ENCODE measurements at places on chromosomes 16 and 17.

DNA sequence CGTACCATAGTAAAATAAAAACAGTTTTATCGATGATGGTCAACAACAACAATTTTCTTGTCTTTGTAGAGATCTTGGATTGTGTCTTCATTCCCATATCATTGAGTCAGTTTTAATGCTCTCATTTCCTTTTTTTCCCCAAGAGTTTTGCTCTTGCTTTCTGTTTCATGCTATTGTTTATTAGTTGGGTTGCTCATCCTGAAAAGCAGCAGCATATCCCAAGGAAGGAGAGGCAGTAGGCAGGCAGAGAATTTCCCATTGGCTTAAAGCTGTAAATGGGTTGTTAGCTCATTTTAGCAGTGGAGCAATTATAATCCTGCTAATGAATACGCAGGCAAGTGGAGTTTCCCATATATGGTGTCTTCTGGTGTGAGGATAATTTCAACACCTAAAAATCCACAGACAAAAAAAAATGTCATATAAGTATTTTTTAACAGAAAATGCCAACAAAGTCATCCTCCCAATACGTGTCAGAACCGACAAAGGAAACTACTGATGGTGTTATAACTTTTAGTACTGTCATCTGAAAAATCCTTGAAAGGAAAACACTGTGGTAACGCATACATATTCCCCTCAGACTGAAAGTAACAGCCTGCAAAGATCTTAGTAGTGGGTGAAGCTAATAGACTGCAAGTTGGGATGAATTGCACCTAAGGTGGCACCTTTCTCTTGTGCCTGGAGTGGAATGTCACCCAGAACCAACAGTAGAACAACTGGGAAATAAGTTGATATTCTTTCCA, 218.3 kb downstream of the FTO start:
- no peak for DNase-seq

- no peak for DNase-seq
Observed at GRCh38 chr17:6660805-6661463, 9.4 kb downstream of the C17orf100 start.

GRCh38 chr17:57154921-57155320, 69.9 kb downstream of the AKAP1 start:
- DNase-seq = no peak

DNA sequence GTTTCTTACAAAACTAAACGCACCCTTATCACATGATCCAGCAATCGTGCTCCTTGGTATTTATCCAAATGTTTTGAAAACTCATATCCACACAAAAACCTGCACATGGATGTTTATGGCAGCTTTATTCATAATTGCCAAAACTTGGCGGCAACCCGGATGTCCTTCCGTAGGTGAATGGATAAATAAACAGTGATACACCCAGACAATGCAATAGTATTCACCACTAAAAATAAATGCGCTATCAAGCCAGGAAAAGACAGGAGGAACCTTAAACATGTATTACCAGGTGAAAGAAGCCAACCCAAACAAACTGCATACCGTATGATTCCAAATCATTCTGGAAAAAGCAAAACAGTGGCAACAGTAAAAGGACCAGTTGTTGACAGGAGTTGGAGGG, 10.0 kb downstream of the SPATA32 start:
- no peak for DNase-seq

GRCh38 chr17:31608659-31609254, 217.3 kb downstream of the RAB11FIP4 start:
- DNase-seq = no peak

DNA sequence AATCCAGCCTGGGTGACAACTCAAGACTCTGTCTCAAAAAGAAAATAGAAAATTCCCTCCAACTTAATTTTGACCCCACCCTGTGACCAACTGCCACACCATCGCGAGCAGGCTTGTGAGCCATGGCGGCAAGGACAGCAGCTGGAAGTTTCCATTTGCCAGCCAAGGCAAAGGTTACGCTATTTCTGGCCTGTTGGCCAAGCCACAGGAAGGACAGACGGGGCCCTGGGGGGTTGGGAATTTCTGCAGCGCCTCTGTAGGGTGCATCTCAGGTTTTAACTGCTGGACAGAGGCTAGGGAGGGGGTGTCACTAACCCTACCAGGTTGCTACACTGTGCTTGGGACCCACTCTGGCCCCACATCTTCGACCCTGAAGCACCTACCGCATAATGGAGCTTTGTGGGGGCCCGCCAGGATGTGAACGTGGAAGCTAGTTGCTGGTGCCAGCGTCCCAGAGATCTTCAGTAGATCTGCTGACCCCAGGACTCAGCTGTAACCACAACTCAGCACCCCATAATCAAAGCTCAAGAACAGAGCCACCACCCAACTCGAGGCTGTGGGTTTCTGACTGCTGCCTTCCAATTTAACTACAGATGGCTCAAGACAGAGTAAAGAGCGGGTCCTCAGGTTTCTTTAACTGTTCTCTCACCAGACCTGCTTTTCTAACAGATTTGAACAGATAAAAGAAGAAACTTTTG, 10.9 kb downstream of the KIFC3 start:
- DNase-seq = no peak

- DNase-seq = no peak
Observed at GRCh38 chr17:40176754-40177110, 538 bp upstream of the RAPGEFL1 start.

DNA sequence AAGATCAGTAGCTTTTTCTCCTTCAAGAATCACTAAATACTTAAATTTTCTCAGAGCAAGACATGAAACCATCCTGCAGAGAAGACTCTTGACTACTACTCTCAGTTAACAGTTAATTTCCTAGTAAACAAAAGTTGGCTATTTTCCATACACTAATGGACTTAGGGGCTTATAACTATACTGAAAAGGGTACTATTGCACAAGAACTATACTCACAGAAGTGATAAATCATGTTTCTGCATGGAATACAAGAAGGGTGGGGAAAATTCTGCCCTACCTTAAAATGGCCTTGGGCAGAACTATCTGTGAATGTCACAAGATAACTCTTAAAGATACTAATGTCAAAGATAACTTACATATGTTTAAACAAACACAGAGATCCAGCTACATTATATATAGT, 12.5 kb downstream of the ZNF652 start:
- DNase-seq = no peak

GRCh38 chr17:63543822-63544420, 6.4 kb upstream of the DCAF7 start:
- no peak for DNase-seq

DNA sequence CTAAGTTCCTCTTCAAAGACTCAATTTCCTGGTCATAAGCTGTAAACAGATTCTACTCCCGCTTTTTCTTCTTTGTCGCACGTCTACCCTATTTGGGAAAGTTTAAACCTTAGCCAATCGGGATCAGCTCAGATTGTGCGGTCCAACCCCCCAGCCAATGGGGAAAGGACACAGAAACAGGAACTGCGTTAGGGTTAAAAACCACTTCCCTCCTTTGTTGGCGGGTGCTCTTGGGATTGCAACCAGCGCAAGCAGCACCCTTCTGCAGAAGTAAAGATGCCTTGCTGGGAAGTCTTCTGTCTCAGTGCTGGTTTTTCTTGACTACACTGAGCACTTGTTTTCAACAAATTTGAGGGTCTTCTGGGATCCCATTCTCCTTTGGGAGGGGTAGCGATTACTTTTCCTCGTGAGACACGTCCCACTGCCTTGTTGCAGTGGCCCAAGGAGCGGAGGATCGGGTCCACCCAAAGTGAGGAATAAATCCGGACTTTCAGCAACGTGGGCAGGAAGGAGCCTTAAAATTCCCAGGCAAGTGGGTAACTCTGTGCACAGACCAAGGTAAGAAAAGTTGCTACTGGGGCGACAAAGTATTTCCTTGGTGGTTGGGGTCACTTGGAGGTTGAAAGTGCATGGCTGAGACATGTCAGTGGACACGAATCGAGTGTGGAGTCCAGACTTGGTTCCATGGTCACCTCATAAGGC, 1.0 kb upstream of the YPEL3 start:
- no peak for DNase-seq

DNA sequence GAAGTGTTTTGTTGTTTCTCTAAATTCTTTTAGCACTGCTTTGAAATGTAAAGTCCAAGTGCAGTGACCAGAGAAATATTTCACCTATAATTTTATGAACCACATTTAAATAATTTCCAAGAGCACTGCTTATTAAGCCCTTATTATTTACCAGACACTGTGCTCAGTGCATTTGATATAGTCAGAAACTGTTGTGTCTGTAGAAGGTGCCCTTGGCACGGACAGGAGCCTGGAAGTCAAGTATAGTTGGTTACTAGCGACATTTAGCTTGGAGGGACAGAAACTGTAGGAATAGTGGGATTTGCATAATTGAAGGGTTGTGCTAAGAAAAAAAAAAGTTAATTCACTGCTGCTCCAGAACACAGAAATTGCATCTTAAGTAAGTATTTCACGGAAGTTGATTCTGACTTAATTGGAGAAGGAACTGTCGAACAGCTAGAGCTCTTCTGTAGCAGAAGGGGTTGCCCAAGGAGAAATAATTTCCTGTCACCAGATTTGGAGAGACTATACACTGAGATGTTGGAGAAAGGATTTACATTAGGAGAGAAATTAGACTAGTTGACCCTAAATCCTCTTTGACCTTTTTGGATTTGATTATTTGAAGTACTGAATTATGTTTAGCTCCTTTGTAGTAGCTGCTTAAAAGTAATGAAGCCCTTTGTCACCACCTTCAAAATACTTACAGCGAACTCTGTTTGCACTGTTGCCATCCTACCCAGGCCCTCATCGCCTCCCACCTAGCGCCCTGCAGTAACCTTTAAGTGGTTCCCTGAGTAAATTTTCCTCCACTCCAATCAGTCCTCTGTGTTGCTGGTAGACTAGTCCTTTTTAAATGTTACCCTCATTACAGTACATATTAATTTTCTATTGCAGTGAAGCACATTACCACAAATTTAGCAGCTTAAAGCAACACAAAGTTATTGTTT, 25.6 kb downstream of the COX10 start:
- no peak for DNase-seq

DNA sequence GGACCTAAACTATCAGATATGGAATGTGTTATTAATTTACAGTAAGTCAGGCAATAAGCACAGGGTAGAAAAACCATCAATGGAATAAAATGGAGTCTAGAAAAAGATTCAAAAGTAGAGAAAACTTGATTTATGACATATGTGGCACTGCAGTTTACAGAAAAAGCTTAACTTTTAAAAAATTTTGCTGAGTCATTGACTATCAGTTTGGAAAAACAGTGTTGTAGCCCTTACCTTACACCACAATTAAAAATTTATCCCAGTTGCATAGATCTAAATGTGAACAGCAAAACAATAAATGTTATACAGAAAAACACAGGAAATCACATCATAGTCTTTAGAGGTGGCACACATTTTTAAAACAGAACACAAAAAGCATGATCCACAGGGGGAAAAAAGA, 108.5 kb downstream of the USP22 start:
- no peak for DNase-seq
